Right renal cortex interstitium (tissue), 3 donors: ENCODE measurements at places on chromosomes 12 and 14. TPM values are rescaled to one million over a fixed set of nuclear protein-coding genes. Genes with fewer than 3 reads are reported as not detected.

RILPL2 gene
- polyA plus RNA-seq, result 5.6 TPM

ALG10B gene
- polyA plus RNA-seq, result 12.9 TPM

FAM181A gene
- polyA plus RNA-seq, result not detected

HOXC10 gene
- 63.5 TPM for polyA plus RNA-seq

ADSS1 gene
- polyA plus RNA-seq, result 12.6 TPM

TRPV4 gene
- polyA plus RNA-seq, result 12.8 TPM

TMEM106C gene
- 131 TPM for polyA plus RNA-seq

LTA4H gene
- polyA plus RNA-seq, result 132 TPM

ASB2 gene
- polyA plus RNA-seq, result 0.24 TPM

CLEC4D gene
- 0.42 TPM for polyA plus RNA-seq
